T-helper 2 cell treated with Interferon-gamma antibody and Interleukin-4, amounts not matched to agents 5 μg/mL and 100 μg/mL, for 36 hours (primary cell): ENCODE measurements at places on chromosomes 13 and 19.

GRCh38 chr19:36115453-36116343 lies at the start of gene TBCB:
TSS of gene TBCB (plus strand) at chr19:36115468. CDS start at chr19:36115561, 93 bp downstream.
- DNase-seq: no peak
- H3K27ac ChIP-seq: peak within 1 kb of the TSS; percentile 99
- H3K4me3 ChIP-seq: peak within 1 kb of the TSS; percentile 96
- peaks cover 47% of the 10 kb centered on the region for H3K36me3 ChIP-seq
- peaks cover 5% of the 10 kb centered on the region for H3K27me3 ChIP-seq
- H3K4me1 ChIP-seq: peaks cover 29% of the 10 kb centered on the region

DNA sequence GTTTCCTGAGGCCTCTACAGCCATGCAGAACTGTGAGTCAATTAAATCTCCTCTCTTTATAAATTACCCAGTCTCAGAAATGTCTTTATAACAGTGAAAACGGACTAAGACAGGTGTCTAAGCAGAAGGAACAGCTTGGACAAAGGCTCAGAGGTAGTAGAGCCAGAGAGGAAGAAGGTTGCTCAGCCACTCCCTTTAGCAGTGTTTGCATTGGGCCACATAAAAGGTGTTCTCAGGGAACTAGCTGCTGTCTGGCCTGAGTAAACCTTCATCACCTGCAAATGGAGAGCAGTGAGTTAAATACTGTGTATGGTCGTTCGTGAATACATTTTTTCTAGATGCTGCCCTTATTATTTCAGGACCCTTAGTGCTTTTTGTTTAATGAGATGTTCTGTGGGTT lies 383.4 kb downstream of the EFNB2 start:
- H3K27ac ChIP-seq: no peak overlapping the region
- H3K4me1 ChIP-seq: no peaks in the 10 kb centered on the region
- DNase-seq: no peak
- no peaks in the 10 kb centered on the region for H3K27me3 ChIP-seq

DNA sequence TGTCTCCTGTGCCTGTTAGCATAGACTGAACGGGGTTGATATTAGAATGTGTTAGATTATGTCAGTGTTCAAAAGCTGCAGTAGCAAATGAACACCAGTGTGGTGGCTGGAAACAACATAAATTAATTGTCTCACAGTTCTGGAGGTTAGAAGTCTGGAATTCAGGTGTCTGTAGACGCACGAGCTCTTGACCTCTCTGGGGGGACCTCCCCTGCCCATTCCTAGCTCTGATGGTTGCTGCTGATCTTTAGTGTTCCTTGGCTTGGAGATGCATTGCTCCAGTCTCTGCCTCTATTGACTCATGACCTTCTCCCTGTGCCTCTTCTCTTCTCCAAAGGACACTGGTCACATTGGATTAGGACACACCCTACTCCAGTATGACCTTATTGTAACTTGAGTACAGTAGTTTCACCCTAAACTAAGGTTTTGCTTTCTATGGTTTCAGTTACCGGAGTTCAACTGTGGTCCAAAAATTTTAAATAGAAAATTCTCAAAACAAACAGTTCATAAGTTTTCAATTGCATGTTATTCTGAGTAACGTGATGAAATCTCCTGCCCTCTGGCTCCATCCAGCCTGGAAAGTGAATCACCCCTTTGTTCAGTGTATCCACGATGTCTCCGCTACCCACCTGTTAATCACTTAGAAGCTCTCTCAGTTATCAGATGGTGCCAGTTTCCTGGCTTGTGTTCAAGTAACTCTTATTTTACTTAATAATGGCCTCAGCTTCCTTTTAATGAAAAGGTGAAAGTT lies 273.2 kb downstream of the MYO16 start:
- H3K27me3 ChIP-seq: peaks cover 8% of the 10 kb centered on the region
- no peak overlapping the region for H3K4me3 ChIP-seq
- no peak overlapping the region for H3K27ac ChIP-seq
- DNase-seq: no peak

- H3K27ac ChIP-seq: no peak overlapping the region
- no peaks in the 10 kb centered on the region for H3K4me1 ChIP-seq
- H3K4me3 ChIP-seq: no peak overlapping the region
- no peaks in the 10 kb centered on the region for H3K27me3 ChIP-seq
- no peaks in the 10 kb centered on the region for H3K36me3 ChIP-seq
- no peak for DNase-seq
Measured at GRCh38 chr13:91567485-91568207, 169.2 kb downstream of the GPC5 start.

- H3K27me3 ChIP-seq: no peaks in the 10 kb centered on the region
- no peak for DNase-seq
- no peaks in the 10 kb centered on the region for H3K4me1 ChIP-seq
- H3K27ac ChIP-seq: no peak overlapping the region
- H3K36me3 ChIP-seq: no peaks in the 10 kb centered on the region
- H3K4me3 ChIP-seq: no peak overlapping the region
Measured at GRCh38 chr13:35881360-35881759, 249.8 kb downstream of the DCLK1 start.

DNA sequence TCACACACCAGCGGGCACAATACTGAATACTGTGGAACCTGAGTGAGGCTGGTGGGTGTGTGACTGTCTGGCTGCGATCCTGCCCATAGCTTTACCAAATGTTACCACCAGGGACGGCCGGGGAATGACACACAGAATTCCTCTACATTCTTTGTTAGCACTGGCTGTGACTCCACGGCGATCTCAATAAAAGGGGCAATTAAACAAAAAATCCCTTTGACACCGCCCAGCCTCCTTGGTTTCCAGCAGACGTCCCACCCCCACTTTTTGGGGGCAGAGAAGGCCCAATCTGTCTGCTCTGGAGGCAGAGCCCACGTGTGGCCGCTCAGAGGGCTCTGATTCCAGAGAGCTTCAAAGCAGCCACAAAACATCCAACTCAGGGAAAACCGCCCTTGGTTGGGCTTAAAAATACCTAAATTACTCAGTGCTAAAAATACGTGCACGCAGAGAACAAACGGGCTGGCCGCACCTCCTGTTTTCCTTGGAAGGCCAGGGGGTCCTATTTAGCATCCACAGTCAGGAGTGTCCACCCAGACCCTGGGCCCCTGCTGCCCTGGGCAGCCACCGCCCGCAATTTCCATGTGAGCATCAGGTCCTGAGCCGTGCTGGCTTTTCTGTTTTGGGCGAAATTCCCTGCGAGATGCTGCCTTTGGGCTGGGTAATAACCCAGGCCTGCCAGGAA lies 47.8 kb downstream of the GADD45B start:
- H3K27me3 ChIP-seq: no peaks in the 10 kb centered on the region
- H3K27ac ChIP-seq: no peak overlapping the region
- H3K4me3 ChIP-seq: no peak overlapping the region
- no peak for DNase-seq
- no peaks in the 10 kb centered on the region for H3K36me3 ChIP-seq

DNA sequence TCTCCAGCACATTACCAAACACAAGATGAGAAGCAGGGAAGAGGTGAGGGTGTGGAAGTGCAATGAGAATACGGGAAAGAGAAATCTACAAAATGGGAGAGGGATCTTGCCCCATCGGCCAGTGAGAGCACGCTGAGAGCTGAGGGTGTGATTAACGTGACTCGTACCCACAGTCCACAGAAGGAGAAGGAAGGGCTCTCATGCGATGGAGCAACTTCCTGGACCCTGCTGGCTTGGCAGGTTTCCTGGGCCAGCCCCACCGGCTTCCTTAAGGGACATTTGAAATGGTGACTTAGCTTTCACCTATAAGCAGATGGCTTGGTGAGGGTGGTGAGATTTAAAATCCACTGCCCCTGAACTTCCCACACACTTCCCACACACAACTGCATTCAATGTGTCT lies 740.1 kb downstream of the UQCRFS1 start:
- H3K4me3 ChIP-seq: no peak overlapping the region
- peaks cover 6% of the 10 kb centered on the region for H3K4me1 ChIP-seq
- DNase-seq: no peak
- H3K27me3 ChIP-seq: peaks cover 2% of the 10 kb centered on the region

- peaks cover 34% of the 10 kb centered on the region for H3K27me3 ChIP-seq
- no peak for DNase-seq
- peaks cover 6% of the 10 kb centered on the region for H3K4me1 ChIP-seq
- H3K27ac ChIP-seq: no peak overlapping the region
- no peaks in the 10 kb centered on the region for H3K36me3 ChIP-seq
- H3K4me3 ChIP-seq: no peak overlapping the region
Measured at GRCh38 chr13:110294146-110294545, 12.8 kb downstream of the COL4A1 start.

GRCh38 chr13:37289212-37289935 lies 183.9 kb upstream of the CSNK1A1L start:
- H3K27me3 ChIP-seq: no peaks in the 10 kb centered on the region
- H3K36me3 ChIP-seq: no peaks in the 10 kb centered on the region
- DNase-seq: no peak
- H3K27ac ChIP-seq: no peak overlapping the region

DNA sequence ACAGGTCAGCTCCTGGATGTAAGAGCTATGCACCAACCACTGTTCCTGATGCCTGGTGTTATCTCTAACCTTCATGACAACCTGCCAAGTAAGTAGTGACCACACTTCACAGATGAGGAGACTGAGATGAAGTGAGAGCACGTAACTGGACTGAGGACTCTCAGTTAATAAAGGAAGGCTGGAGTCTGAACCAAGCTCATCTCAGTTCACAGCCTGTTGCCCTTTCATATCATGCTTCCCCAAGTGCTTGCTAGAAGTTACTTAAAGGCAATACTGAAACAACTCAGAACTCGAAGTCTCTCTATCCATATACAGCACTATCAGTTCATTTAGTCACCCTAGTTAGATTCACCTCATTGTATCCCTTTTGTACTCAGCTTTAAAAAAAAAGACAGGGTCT lies 119.7 kb downstream of the ABCC4 start:
- H3K27ac ChIP-seq: no peak overlapping the region
- H3K4me3 ChIP-seq: no peak overlapping the region
- H3K36me3 ChIP-seq: peaks cover 53% of the 10 kb centered on the region
- no peaks in the 10 kb centered on the region for H3K27me3 ChIP-seq

DNA sequence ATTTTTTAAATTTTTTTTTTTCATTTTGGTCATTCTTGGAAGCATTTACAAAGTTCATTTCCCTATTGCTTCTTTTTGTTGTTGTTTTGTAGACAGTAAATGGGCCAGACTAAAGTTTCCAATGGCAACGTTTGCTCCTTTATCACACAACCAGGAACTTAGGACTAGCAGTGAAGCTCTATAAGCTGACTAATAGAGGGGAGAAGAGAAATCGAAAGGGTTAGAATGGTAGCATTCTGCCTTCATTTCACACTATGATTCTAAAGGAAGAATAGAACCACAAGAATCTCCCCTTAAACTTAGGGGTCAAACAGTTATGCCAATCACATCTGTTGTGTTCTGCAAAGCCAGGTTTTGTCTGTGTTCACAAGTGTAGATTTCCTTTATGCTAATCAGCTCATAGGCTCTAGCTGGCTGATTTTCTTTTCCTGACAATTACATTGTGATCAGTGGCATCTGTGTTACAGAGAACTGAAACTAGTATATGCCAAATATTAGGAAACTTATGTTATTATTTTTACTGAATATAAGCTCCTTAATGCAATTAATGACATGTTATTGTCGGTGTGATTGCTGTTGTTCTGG lies 467.3 kb downstream of the DACH1 start:
- H3K36me3 ChIP-seq: no peaks in the 10 kb centered on the region
- DNase-seq: no peak
- H3K27ac ChIP-seq: no peak overlapping the region
- no peaks in the 10 kb centered on the region for H3K4me1 ChIP-seq
- no peak overlapping the region for H3K4me3 ChIP-seq

DNA sequence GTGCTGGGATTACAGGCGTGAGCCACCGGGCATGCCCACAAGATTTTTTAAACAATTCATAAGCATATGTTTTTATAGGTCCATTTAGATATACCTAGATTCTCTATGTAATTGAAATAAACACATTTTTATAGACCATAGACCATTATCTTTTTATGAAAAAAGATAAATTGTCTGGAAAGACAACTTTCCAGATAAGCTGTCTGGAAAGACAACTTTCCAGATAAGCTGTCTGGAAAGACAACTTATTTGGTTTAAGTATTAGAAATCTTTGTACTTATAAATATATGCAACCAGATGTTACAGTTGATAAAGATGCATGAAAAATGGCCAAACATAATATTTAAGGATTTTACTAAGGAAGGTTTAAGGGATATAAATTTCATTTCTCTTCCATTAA lies 538.5 kb downstream of the GPC6 start:
- no peak for DNase-seq
- no peak overlapping the region for H3K4me3 ChIP-seq
- H3K36me3 ChIP-seq: no peaks in the 10 kb centered on the region
- no peak overlapping the region for H3K27ac ChIP-seq
- no peaks in the 10 kb centered on the region for H3K4me1 ChIP-seq

DNA sequence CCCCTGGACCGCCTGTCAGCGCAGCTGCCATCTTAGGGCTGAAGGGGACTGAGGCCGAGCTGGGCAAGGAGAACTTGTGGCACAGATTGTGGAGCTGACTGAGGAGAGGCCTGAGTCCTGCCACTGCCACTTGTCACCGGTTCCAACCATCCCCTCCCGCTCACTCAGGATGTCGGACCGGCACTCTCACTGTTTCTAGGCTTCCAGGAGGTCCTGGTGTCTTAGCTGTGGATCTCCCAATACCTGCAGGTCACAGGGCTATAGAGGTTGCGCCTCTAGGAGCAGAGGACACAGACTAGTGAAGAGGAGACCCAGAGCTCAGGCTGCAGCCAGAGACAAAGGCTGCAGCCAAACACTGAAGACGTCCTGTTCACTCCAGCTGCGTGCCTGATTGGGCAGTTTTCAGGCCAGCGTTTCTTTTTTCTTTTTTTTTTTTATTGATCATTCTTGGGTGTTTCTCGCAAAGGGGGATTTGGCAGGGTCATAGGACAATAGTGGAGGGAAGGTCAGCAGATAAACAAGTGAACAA lies 15.3 kb upstream of the ZNF486 start:
- H3K4me1 ChIP-seq: no peaks in the 10 kb centered on the region
- no peaks in the 10 kb centered on the region for H3K36me3 ChIP-seq
- no peak overlapping the region for H3K27ac ChIP-seq
- H3K4me3 ChIP-seq: no peak overlapping the region
- no peaks in the 10 kb centered on the region for H3K27me3 ChIP-seq
- DNase-seq: no peak

- H3K36me3 ChIP-seq: peaks cover 13% of the 10 kb centered on the region
- peaks cover 6% of the 10 kb centered on the region for H3K27me3 ChIP-seq
- peak overlapping the region; percentile 92 for H3K27ac ChIP-seq
- H3K4me3 ChIP-seq: peak overlapping the region; percentile 95
- peaks cover 30% of the 10 kb centered on the region for H3K4me1 ChIP-seq
- peak; percentile 17 for DNase-seq
Measured at GRCh38 chr19:49592486-49593232, 1.7 kb downstream of the PRR12 start.

GRCh38 chr19:38221919-38222830 lies 1.8 kb downstream of the DPF1 start:
- no peaks in the 10 kb centered on the region for H3K36me3 ChIP-seq
- no peak overlapping the region for H3K27ac ChIP-seq
- peaks cover 9% of the 10 kb centered on the region for H3K4me1 ChIP-seq
- no peak overlapping the region for H3K4me3 ChIP-seq
- H3K27me3 ChIP-seq: peaks cover 40% of the 10 kb centered on the region

DNA sequence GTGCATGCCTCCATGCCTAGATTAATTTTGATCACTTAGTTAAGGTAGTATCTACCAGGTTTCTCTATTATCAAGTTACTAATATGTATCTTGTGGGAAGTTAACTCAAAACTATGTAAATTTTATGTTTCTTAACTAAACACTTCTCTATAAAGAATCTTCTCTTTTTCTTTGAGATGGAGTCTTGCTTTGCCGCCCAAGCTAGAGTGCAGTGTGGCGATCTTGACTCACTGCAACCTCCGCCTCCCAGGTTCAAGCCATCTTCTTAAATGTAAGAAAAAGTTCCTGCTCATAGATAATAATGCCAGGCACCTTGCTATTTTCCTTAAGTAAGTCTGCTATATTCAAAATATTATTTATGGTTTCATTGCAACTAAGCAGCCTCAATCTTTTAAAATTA lies 58.4 kb downstream of the ELF1 start:
- peaks cover 45% of the 10 kb centered on the region for H3K36me3 ChIP-seq
- peaks cover 39% of the 10 kb centered on the region for H3K4me1 ChIP-seq
- no peaks in the 10 kb centered on the region for H3K27me3 ChIP-seq
- no peak for DNase-seq
- no peak overlapping the region for H3K27ac ChIP-seq
